ENCODE measurements at places on chromosomes 12 and 14.

DNA sequence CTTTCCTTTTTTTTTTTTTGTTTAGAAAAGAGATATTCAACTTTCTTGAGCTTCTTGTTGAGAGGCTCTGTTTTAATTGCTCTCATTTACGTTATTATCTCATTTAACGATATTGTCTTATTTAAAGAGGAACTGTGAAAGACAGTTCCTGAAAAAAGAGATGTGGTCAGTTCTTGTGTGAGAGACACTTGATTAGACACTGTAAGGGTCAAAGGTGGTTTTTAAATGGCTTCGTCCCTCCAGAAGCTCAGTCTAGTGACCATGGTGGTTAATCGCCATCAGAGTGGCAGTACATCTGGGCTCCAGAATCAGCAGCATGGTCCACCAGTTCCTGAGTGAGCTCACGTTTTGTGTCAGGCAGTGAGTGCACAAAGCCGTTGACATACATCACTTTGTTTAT is 57.9 kb upstream of the KCNA5 start:
- DNase-seq: no peak

GRCh38 chr14:89564286-89564957 is 147.4 kb upstream of the FOXN3 start:
- no peak for DNase-seq

- DNase-seq: no peak
Observed at GRCh38 chr14:69013943-69014782, 35.1 kb upstream of the ACTN1 start.

DNA sequence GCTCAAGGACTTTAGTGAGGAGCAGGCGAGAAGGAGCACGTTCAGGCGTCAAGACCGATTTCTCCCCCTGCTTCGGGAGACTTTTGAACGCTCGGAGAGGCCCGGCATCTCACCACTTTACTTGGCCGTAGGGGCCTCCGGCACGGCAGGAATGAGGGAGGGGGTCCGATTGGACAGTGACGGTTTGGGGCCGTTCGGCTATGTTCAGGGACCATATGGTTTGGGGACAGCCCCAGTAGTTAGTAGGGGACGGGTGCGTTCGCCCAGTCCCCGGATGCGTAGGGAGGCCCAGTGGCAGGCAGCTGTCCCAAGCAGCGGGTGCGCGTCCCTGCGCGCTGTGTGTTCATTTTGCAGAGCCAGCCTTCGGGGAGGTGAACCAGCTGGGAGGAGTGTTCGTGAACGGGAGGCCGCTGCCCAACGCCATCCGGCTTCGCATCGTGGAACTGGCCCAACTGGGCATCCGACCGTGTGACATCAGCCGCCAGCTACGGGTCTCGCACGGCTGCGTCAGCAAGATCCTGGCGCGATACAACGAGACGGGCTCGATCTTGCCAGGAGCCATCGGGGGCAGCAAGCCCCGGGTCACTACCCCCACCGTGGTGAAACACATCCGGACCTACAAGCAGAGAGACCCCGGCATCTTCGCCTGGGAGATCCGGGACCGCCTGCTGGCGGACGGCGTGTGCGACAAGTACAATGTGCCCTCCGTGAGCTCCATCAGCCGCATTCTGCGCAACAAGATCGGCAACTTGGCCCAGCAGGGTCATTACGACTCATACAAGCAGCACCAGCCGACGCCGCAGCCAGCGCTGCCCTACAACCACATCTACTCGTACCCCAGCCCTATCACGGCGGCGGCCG is 1.1 kb downstream of the PAX9 start:
- DNase-seq: no peak

GRCh38 chr12:120698665-120699064 is 11.6 kb upstream of the UNC119B start:
- no peak for DNase-seq

GRCh38 chr12:42143452-42144157 is 1.1 kb downstream of the GXYLT1 start:
- DNase-seq: no peak

- DNase-seq: no peak
Observed at GRCh38 chr14:95697764-95698163, 11.5 kb downstream of the TCL1B start.

GRCh38 chr12:6742834-6743233 is 10.1 kb downstream of the MLF2 start:
- no peak for DNase-seq

DNA sequence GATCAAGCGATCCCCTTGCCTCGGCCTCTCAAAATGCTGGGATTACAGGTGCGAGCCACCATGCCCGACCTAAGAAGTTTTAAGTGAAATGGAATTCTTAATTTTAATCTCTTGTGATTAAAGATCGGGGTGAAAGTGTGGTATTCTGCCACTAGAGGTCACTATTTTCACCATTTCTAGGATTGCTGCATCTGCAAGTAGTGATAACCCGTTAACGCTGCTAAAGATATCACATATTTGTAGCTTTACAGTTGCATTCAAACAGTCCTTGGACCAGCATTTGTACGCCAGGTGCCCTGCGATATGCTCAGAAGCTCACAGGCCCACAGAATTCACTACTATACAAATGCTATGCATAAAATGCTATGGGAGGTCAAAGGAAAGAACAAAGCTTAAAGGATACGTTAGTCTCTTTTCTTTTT is 19.3 kb downstream of the CCDC62 start:
- no peak for DNase-seq

DNA sequence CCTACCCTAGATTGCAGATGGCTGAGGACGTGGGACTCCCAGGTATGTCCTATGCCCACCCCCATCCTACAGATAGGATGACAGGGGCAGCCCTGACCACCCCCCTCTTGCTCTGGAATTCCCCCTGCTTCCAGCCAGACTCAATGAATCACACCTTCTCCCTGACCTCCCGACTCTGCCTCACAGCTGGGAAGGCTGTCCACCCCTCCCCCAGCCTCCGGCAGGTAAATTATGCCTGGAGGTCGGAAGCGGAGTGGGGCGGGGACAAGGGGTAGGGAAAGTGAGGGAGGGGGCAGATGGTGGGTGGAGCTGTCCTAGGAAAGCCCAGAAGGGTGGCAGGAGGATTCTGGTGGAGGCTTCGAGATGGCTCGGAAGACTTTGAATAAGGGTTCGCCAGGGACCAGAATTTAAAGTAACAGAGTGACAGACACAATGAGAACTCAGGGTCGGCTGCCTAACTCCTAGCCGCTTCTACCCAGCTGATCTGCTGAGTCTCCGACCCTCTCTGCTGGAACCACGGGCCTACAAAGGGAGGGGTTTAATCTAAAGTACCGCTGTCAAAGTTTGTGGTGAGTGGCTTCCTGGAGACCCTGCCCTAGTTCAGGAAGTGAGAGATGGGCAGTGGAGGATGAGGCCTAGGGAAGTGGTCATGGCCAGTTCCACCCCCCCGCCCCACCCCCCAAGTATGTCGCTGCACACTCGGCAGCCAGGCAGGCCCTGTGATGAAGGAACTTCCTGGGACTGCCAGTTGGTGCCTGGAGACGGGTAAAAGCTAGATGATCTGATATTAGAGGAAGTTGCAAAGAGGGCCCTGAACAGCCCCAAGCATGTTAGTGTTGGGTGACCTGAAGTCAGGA is 4.2 kb downstream of the PLEKHG3 start:
- no peak for DNase-seq

- no peak for DNase-seq
Observed at GRCh38 chr12:109871668-109872314, 8.6 kb downstream of the GLTP start.

DNA sequence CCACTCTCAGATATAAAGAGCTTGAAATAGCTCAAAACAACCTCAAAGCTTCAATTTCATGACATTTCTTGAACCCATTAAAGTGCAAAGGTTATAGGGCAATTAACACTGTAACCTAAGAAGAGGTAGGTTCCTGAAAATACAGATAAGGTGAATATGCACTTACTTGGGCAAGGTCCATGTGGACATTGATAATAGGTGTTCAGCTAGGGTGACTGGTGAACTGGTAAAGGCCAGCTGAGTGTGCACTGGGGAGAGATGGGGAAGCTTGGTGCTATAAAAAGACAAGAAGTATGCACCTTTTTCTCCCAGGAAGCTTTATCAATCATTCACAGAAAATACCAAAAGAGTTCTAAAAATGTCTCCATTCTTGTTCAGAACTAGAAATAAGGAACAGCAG is 418.6 kb downstream of the SLC16A7 start:
- DNase-seq: no peak

GRCh38 chr12:13067322-13067721 is 23.1 kb downstream of the FAM234B start:
- no peak for DNase-seq

GRCh38 chr12:85468356-85469157 is 188.5 kb downstream of the ALX1 start:
- DNase-seq: no peak

- DNase-seq: no peak
Observed at GRCh38 chr12:3250576-3250975, 173.4 kb downstream of the TSPAN9 start.

- DNase-seq: no peak
Observed at GRCh38 chr12:20792971-20793370, 17.5 kb upstream of the SLCO1B3 start.

DNA sequence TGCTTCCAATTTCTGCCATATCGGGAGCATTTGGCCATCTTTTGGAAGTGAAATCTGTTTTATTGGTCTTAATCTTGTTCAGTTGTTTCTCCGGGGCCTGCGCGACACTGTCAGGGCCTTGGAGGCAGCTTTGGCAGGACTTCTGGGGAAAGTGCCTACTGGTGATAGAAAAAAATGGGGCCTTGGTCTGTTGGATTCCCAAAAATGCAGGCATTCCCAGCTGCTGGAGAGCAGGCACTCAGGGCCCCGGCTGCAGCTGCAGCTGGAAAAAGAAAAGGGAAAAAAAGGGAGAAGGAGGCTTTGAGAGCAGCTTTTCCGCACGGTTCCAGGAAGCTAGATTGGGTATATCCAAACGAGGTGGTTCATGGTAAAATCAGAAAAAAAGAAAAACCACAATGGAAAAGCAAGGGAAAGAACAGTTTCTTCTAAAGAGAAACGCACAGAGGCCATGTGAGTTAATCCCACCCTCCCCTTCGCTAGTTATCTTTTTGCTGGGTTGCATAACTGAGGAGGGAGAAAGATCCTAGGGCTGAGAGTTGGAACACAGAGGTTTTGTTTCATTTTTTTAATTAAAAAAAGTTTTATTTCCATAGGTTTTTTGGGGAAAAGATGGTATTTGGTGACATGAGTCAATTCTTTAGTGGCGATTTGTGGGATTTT is 134.7 kb upstream of the RFLNA start:
- no peak for DNase-seq

- no peak for DNase-seq
Observed at GRCh38 chr14:53452005-53452673, 299.0 kb upstream of the DDHD1 start.

GRCh38 chr12:46160101-46160980 is 108.5 kb downstream of the SLC38A1 start:
- no peak for DNase-seq

GRCh38 chr12:116096874-116097273 is 180.6 kb downstream of the MED13L start:
- no peak for DNase-seq
